ENCODE measurements at places on chromosomes 2 and 18. TPM values are rescaled to one million over a fixed set of nuclear protein-coding genes. Genes with fewer than 3 reads are reported as not detected.

GRCh38 chr18:51030537-51031258 is 685 bp downstream of the SMAD4 start:
- peak overlapping the region; percentile 96 for H3K4me3 ChIP-seq
- peaks cover 5% of the 10 kb centered on the region for H3K36me3 ChIP-seq
- peak overlapping the region; percentile 94 for H3K27ac ChIP-seq

- DNase-seq = no peak
- peaks cover 16% of the 10 kb centered on the region for H3K36me3 ChIP-seq
- no peaks in the 10 kb centered on the region for H3K27me3 ChIP-seq
- H3K4me3 ChIP-seq = peak overlapping the region; percentile 1
- peaks cover 81% of the 10 kb centered on the region for H3K4me1 ChIP-seq
Observed at GRCh38 chr2:37656512-37657423, 14.7 kb downstream of the CDC42EP3 start.

GRCh38 chr18:36083729-36084128 is 16.4 kb upstream of the RPRD1A start:
- H3K4me1 ChIP-seq = peaks cover 8% of the 10 kb centered on the region
- no peak overlapping the region for H3K4me3 ChIP-seq
- H3K27me3 ChIP-seq = peaks cover 31% of the 10 kb centered on the region
- H3K36me3 ChIP-seq = no peaks in the 10 kb centered on the region

GRCh38 chr18:36509646-36510197 is 212.2 kb downstream of the FHOD3 start:
- no peaks in the 10 kb centered on the region for H3K4me1 ChIP-seq
- H3K36me3 ChIP-seq = no peaks in the 10 kb centered on the region
- H3K27ac ChIP-seq = no peak overlapping the region
- no peak for DNase-seq
- H3K27me3 ChIP-seq = no peaks in the 10 kb centered on the region

DNA sequence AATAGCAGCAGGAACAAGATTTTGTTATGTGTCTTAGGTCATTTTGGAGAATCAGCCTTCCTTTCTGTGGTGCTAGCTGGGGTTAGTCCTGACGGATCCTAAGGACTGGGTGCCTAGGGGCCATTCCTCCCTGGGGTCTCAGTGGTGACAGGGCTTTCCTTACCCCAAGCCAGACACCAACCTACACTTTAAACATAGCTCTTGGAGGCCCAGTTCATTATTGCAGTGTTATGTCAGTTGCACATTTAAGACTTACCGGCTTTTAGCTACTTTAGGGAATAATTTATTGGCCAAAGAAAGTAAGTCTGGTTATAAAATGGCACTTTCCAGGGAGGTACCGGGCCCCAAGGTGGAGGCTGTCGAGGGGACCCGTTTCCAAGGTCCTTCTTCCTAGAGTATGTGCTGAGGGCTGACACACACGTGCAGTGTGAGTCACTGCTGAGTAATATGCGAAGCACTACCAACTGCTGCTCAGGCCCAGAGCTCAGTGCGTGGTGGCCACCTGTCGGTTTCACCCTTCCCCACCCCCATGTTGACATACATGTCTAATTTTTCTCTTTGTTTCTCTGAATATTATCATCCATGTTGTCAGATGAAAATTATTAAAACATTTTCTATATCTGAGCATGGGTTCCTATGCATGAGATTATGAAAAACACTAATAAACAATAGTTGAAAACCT is 37.0 kb upstream of the GRHL1 start:
- peaks cover 22% of the 10 kb centered on the region for H3K36me3 ChIP-seq
- H3K4me3 ChIP-seq = no peak overlapping the region
- peaks cover 4% of the 10 kb centered on the region for H3K4me1 ChIP-seq

GRCh38 chr18:11663439-11664029 is 25.5 kb upstream of the GNAL start:
- no peaks in the 10 kb centered on the region for H3K36me3 ChIP-seq
- H3K4me3 ChIP-seq = no peak overlapping the region
- H3K4me1 ChIP-seq = no peaks in the 10 kb centered on the region
- H3K27ac ChIP-seq = no peak overlapping the region
- H3K27me3 ChIP-seq = peaks cover 19% of the 10 kb centered on the region

- peak overlapping the region; percentile 86 for H3K27ac ChIP-seq
- no peak overlapping the region for H3K4me3 ChIP-seq
- no peak for DNase-seq
- H3K27me3 ChIP-seq = no peaks in the 10 kb centered on the region
- no peaks in the 10 kb centered on the region for H3K36me3 ChIP-seq
- peaks cover 46% of the 10 kb centered on the region for H3K4me1 ChIP-seq
Observed at GRCh38 chr2:220033546-220033945, 406.1 kb downstream of the SLC4A3 start.

DNA sequence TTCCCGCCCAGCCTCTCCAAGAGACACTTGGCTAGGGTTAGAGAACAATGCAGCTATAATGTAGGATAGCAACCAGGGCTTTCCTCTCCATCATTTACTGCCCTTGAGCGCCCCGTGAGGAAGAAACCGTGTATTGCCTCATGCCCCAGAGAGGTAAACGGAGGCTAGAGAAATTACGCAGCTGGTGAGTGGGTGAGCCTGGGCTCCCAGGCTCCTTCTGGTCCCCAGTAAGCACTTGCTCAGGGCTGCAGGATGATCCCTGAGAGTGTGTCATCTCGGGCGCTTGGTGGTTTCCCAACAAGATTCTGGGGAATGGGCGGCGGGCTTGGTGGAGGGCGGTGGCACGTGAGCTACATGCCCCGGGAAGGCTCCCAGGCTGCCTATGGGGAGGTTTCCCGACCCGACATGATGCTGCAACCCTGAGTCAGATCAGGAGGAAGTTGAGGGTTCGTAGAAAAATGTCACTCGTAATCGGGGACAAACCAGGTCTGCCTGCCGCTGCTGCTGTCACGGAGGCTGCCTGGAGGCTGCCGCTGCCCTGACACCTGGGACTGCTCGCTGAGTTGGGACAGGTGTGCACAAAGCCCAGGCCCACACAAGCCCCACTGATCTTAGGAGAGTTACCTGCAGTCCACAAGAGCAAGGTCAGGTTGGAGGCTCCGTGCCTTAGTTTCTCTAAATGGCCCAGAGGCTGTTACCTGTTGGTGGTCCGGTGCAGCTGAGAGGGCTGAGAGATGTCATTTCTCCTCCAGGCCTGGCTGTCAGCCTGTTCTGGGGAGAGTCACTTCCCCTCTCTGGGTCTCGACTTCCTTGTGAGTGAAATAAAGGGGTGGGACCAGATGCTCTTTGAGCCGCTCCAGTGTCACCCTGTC is at the start of gene GPR55:
GPR55 (minus strand) TSS at position 773 of the 872 bp plus-strand sequence. CDS start 14,280 bp downstream, outside the sequence.
- DNase-seq = no peak
- no peaks in the 10 kb centered on the region for H3K36me3 ChIP-seq
- H3K4me3 ChIP-seq = no peak within 1 kb of the TSS
- no peaks in the 10 kb centered on the region for H3K4me1 ChIP-seq
- peaks cover 25% of the 10 kb centered on the region for H3K27me3 ChIP-seq
- no peak within 1 kb of the TSS for H3K27ac ChIP-seq

- no peaks in the 10 kb centered on the region for H3K36me3 ChIP-seq
- no peak overlapping the region for H3K4me3 ChIP-seq
- no peak overlapping the region for H3K27ac ChIP-seq
- peaks cover 8% of the 10 kb centered on the region for H3K4me1 ChIP-seq
- DNase-seq = no peak
Observed at GRCh38 chr2:221675201-221675908, 103.3 kb upstream of the EPHA4 start.

- H3K27ac ChIP-seq = no peak overlapping the region
- no peak for DNase-seq
- no peak overlapping the region for H3K4me3 ChIP-seq
- H3K36me3 ChIP-seq = peaks cover 12% of the 10 kb centered on the region
- H3K27me3 ChIP-seq = no peaks in the 10 kb centered on the region
Observed at GRCh38 chr2:163652751-163653150, 83.1 kb downstream of the FIGN start.

DNA sequence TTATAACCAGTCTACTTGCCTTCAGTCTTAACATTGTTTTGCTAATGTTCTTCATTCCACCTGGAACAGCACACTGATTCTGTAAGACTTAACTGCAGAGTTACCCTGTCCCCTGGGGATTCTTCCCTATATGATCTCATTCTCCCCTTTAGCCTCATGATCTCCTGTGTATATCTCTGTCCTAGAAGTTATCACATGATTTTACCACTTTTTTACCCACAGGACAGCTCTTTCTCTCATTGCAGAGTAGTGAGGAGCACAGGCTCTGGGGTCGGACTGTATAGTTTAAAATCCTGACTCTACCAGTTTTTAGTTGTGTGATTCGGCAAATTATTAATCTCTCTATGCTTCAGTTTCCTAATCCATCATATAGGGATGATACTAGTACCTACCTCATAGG is 14.2 kb upstream of the EXOC6B start:
- peaks cover 47% of the 10 kb centered on the region for H3K27me3 ChIP-seq
- no peak overlapping the region for H3K4me3 ChIP-seq
- no peaks in the 10 kb centered on the region for H3K36me3 ChIP-seq
- H3K4me1 ChIP-seq = no peaks in the 10 kb centered on the region
- H3K27ac ChIP-seq = no peak overlapping the region

DNA sequence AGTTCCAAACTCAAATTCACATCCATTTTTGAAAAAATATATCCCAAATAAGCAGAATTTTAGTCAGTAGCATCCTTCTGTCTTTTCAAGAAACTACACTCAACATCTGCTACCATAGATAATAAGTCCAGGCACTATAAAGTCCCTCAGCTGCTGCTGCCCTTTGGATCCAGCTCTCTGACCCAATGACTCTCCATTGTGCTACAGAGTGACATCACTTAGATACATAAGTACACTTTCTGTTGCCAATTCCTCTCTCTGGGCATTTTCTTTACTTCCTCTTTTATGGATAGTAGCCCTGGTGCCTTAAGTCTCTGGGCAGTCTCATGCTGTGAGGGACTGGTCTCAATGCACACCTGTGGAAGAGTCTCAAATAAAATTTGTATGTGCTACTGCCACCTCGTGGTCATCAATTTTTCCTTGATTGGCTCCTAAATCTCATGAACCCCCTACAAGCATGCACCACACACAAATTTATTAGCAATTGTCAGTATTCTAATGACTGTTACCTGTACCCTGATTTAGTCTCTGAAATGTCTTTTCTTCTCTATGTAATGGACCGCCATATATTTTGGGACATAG is 219.2 kb downstream of the LRP1B start:
- DNase-seq = no peak
- no peak overlapping the region for H3K4me3 ChIP-seq
- no peaks in the 10 kb centered on the region for H3K4me1 ChIP-seq
- H3K36me3 ChIP-seq = no peaks in the 10 kb centered on the region
- no peak overlapping the region for H3K27ac ChIP-seq

DNA sequence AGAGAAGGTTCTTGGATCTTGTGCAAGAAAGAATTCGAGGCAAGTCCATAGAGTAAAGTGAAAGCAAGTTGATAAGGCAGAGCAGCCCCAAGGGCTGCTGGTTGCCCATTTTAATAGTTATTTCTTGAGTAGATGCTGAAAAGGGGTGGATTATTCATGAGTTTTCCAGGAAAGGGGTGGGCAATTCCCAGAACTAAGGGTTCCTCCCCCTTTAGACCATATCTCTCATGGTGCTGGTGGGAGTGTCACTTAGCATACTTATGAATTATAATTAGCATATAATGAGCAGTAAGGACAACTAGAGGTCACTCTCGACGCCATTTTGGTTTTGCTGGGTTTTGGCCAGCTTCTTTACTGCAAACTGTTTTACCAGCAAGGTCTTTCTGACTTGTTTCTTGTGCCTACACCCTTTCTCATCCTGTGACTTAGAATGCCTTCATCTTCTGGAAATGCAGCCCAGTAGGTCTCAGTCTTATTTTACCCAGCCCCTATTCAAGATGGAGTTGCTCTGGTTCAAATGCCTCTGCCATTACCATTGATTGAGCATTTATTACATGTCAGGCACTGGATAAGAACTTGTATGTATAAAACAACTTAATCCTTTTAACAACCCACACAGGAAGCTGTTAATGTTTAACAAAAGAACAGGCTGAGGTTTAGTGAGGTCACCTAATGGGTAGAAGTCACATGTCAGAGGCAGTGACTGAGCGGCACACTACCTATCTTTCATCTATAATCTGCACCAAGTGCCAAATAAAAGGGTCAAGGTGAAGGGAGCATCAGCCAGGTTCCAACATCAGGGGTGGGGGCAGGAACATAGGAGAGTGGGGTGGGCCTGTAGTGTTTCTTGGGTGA is 250.9 kb downstream of the ICOS start:
- H3K36me3 ChIP-seq = no peaks in the 10 kb centered on the region
- DNase-seq = no peak
- no peaks in the 10 kb centered on the region for H3K4me1 ChIP-seq
- no peak overlapping the region for H3K27ac ChIP-seq

DNA sequence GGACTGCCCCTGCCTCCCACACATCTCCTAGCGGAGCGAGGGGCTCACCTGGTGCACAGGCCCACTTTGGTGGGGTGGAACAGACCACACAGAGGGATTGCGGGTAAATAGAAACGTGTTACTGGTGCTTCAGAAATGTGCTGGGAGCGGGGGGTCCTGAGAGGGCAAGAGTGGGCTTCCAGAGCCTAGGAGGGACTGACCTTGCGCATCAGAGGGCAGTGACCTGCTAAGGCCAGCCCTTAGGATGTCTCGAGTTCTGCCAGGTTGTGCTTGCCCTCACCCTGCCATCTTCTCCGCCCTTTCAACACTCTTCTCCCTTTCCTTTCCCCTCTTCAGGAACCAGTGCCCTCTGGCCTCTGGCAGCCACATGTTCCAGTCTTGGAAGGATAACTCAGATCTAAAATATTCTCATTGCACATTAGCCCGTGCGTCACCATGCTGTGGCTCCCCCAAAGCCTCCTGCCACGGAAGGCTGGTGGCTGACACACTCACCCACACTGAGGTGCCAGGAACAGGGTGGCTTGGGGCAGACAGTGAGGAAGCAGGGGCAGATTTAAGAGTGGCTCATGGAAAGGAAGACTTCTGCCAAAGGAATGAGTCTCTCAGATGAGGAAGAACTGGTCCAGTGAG is 89.6 kb downstream of the MCFD2 start:
- no peaks in the 10 kb centered on the region for H3K36me3 ChIP-seq
- H3K27ac ChIP-seq = no peak overlapping the region
- no peaks in the 10 kb centered on the region for H3K27me3 ChIP-seq
- DNase-seq = no peak
- H3K4me3 ChIP-seq = no peak overlapping the region

EPHA4 gene
- 16.8 TPM for total RNA-seq

TXNDC2 gene
- 0.11 TPM for total RNA-seq

DTNA gene
- 6.2 TPM for total RNA-seq

SLC30A3 gene
- not detected for total RNA-seq

DSG4 gene
- total RNA-seq = not detected

KCNE4 gene
- 3.5 TPM for total RNA-seq

FAM237A gene
- not detected for total RNA-seq

ERBB4 gene
- 2.5 TPM for total RNA-seq

LRRFIP1 gene
- 79.9 TPM for total RNA-seq

MYO5B gene
- not detected for total RNA-seq

CGREF1 gene
- total RNA-seq = 1.2 TPM
